ENCODE measurements at places on chromosomes 7 and 10.

DNA sequence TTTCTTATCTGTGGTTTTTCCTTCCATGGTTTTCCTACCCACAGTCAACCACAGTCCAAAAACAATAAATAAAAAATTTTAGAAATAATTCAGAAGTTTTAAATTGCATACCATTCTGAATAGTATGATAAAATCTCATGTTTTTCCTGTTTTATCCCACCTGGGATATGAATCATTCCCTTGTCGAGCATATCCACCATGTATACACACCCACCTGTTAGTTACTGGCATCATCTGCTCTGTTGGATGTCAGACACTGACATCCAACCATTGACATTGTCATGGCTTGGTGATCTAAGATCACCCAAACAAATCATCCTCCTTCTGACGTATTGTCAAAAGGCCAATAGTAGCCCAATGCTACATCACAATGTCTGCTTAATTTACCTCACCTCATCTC lies 749.8 kb downstream of the TNS3 start:
- no peak for DNase-seq

DNA sequence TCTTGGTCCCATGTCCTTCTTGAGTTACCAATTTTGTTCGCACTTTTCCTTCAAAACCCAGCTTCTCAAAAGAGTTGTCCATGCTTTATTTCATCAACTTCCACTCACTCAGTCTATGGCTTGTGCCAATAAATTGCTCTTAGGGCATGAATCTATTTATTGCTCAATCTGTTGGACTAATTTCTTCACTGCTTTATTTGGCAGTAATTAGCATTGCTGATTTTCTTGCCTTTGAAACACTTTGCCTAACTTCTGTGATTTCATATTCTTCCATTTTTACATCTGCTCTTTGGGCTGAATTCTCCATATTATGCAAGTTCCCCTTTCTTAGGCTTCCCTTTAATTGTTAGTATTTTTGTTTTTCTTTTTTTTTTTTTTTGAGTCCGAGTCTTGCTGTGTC lies 16.8 kb downstream of the DLD start:
- no peak for DNase-seq

DNA sequence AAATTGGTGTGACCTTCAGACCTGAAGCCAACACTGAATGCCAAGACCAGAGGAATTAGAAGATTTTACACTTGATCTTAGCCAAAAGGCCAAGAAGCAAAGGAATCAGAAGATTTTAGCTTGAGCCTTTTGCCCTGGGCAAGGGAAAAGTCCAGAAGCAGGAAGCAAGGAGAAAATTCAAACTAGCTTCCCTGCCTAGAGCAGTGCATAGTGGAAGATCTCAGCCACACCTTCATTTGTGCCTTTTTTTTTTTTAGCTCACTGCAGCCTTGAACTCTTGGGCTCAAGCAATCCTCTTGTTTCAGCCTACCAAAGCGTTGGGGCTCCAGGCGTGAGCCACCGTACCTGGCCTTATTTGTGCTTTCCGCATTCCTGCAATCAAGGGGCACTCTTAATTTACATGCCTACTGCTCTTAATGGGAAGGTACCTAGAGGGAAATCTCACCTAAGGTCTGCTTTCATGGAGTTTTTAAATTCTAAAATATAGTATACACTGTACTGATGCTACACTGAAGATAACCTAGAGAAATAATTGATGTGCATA lies 8.3 kb upstream of the PIP4K2A start:
- no peak for DNase-seq

GRCh38 chr10:113122947-113123346 lies 172.9 kb downstream of the TCF7L2 start:
- DNase-seq: no peak

DNA sequence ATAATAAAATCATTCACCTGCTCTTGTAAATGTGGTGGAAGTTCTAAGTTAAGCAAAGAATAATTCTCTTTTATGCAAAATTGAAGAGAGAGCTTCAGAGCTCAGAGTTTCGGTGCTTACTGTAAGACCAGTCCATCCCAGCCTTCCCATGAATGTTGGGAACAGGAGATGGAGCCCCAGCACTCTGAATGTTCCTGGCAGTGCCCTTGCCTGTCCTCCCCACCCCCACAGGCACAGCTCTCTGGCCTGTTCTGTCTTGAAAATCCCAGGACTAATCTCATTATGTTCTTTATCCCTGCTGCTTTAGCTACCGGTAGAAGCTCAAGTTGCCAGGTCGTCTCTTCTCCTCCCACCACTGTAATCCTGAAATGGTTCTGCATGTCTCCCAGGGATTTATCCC lies 29.1 kb upstream of the LHFPL3 start:
- no peak for DNase-seq

GRCh38 chr10:87837445-87837844 lies 19.4 kb upstream of the ATAD1 start:
- DNase-seq: no peak

DNA sequence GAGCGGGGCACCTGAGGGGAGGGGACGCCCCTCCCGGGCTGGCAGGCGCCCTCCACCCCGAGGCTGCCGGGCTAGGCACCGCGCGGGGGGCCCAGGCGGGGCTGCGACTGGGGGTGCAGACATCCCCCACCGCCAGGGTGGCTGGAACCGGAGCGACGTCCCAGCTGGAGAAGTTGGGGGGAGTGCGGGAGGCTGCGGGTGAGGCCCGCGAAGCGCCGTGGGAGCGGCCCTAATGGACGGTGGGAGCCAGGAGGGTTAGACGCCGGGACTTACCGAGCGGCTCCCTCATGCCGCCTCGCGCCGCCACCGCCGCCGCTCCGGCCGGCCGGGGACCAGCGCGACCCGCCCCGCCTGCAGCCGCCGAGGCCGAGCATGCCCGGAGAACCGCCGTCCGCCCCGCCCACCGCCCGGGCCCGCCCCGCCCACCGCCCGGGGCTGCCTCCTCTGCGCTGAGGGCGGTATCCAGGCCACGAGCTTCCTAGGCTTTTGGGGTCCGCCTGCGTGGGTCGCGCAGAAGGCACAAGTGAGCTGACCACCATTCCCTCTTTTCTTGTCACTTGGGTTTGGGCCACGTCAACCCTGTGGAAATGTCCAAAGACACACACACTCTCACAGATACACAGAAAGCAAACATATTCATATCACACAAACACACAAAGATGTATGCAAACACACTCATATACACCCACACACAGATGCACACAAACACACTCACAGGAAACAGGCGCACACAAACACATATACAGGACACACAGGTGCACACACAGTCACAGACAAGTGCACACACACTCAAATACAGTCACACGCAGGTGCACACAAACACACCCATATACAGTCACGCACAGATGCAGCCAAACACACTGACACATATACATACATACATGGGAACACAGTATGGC lies at the start of gene JCAD:
Gene JCAD, minus strand, starts transcription at position 378 of the 899 bp plus-strand sequence. CDS start 11,774 bp downstream, outside the sequence.
- DNase-seq: peak; percentile 67

DNA sequence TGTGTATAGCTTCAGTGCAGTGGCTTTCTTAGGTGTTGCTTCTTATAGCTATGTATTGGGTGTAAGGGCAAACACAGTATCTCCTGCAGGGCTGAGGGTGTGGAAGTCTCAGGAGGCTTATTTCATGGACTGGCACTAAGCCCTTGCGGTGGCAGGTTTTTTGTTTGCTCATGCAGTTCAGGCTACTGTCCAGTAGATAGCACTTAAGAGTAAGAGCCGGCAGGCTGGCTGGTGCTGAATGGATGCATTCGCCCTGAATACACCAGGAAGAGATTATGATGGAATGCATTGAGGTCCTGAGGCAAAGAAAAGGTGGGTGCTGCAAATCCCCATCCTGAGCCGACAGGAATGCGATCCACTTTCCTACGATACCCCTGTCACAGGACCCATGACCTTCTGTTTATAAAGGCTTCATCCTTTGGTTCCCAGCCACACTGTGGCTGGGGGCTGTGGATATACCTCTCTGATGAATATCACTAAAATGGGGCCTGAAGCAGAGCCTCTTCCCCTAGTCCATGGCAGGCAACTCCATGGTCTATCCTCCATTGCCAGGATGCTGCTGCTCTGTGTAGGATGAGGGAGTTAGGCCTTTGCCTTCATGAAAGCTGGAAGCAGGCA lies 44.9 kb downstream of the ANXA8 start:
- peak; percentile 61 for DNase-seq

DNA sequence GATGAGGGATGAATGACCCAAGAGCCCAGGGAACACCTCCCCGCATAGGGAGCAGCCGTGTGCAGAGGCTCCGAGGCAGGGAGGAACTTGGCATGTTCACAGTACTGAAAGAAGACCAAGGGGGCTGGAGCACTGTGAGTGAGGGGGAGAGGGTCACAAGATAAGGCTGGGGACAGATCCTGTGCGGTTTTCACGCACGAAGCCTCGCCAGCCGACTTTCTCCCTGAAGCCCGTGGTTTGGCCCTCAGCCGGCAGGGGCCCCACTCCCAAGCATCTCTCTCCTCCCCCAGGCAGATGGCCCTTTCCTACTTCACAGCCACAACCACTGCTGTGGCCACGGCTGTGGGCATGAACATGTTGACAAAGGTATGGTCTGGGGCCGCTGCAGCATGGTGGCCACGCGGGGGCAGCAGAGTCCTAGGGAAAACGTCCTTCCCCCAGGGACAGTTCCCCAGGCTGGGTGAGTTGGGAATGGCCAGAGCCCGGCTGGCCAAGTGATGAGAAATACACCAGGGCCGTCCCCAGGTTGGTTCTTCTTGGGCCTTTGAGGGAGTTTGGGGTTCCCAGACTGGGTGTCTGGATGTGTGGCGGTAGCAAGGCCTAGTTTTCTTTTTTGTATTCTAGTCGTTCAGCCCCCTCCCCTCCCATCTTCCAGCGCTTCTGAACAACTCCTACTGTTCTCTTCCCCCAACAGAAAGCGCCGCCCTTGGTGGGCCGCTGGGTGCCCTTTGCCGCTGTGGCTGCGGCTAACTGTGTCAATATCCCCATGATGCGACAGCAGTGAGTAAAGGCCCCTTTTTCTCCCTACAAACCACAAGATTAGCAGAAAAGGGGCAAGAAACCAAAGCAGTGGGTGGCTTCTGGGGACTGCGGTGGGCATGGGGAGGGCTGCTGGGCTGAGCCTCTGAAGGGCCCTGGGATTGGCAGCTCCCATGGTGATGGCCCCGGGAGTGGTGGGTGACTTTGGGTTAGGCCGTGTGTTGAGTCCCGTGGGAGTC lies 14.4 kb upstream of the WBP1L start:
- peak; percentile 90 for DNase-seq

- DNase-seq: peak; percentile 63
Measured at GRCh38 chr7:148286150-148286549, 304.4 kb upstream of the C7orf33 start.

GRCh38 chr7:157707983-157708918 lies 371.4 kb downstream of the DNAJB6 start:
- no peak for DNase-seq

- no peak for DNase-seq
Measured at GRCh38 chr10:43380610-43381222, 9.3 kb downstream of the FXYD4 start.

DNA sequence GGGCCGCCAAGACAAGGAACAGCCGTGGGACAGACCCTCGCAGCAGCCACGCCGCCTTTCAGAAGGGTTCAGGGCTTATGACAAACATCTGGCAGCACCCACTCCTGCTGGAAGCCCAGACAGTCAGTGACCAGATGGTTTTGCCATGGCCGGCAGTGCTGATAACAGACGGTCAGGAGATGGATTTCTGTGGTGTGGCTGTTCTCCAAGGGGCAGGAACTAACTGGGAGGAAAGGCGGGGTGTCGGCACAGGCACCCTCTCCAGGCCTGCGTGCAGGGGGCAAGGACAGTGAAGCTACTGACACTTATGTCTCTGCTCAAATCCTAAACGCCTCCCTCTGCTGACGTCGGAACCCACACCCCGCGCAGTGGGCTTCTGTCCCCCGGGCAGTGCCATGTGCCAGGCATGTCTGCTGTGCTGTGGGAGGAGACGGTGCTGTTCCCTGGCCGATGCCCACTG lies 416.1 kb downstream of the DNAJB6 start:
- DNase-seq: no peak

- no peak for DNase-seq
Measured at GRCh38 chr7:169276-170172, 22.8 kb upstream of the FAM20C start.

DNA sequence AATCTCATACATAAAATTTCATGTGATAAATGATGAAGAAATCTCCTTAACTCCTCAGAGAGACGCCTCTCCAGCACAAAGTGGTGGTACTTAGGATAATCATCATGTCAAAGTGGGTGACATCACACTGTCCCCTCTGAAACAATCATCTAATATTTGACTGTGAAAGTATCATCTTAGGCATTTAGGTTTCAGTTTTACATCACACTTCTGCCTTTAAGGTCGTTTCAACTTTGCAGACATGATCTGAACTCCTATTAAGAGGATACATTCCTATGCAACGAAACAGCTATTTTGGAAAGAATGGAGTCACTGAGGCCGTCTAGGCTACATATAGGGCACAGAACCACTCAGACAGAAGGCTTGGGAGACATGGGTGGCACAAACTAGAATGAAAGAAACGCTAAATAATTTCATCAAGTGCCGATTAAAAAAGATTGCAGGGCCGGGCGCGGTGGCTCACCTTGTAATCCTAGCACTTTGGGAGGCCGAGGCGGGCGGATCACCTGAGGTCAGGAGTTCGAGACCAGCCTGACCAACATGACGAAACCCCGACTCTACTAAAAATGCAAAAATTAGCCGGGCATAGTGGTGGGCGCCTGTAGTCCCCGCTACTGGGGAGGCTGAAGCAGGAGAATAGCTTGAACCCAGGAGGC lies 2.0 kb downstream of the VOPP1 start:
- DNase-seq: no peak

- DNase-seq: no peak
Measured at GRCh38 chr7:78383096-78383880, 584.7 kb downstream of the PHTF2 start.

DNA sequence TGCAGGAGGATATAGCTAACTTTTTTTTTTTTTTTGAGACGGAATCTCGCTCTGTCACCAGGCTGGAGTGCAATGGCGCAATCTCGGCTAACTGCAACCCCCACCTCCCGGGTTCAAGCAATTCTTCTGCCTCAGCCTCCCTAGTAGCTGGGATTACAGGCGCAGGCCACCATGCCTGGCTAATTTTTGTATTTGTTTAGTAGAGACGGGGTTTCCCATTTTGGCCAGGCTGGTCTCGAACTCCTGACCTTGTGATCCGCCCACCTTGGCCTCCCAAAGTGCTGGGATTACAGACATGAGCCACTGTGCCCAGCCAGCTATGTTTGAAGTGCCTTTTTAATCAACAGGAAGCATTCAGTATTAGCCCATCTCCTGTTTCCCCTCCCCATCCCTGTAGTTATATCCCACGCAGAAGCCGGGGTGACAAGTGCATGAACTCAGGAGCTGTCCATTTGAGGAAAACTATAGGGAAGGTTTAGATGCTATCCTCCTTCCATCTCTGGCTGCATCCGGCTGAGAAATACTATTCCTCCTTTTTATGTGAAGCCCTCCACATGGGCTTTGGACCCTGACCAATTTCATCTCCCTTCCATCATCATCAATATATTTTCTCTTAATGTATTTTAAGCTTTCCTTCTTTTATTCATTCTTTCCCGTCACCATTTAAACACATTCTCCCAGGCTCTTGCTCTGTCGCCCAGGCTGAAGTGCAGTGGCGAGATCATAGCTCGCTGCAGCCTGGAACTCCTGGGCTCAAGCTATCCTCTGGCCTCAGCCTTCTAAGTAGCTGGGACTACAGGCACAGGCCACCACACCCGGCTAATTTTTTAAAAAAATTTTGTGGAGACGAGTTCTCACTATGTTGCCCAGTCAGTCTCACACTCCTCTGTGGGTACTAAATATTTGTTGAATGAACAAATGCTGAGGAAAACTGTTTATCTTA lies 1.3 kb upstream of the POT1 start:
- no peak for DNase-seq

All from HEK293T (cell line).